ENCODE measurements at places on chromosomes 13 and 19.

DNA sequence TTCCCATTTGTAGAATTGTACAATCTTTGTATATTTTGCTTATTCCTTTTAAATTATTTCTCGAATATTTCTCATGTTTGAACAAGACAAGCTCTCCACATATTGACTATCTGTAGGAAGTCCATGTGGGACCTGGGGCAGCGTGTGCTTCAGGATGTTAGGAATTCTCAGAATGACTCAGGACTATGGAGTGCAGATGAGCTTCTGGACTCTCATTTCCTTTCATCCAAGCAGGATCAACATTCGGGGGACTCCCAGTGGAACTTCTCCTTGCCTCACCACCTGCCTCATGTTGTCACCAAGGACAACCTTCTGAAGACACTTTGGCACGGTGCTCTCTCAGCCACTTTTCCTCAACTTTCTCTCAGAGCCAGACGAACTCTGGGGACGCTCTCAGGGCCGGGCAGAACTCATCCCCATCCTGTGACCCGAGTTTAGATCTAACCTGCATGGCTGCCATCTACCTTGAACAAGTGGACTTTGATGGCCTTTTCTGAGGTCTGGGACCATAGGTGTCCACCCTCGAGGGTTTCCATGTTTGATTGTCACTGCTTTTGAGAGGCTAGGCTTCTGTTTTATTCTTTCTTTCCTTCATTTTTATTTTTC lies 441.7 kb downstream of the IRS2 start:
- DNase-seq: no peak

DNA sequence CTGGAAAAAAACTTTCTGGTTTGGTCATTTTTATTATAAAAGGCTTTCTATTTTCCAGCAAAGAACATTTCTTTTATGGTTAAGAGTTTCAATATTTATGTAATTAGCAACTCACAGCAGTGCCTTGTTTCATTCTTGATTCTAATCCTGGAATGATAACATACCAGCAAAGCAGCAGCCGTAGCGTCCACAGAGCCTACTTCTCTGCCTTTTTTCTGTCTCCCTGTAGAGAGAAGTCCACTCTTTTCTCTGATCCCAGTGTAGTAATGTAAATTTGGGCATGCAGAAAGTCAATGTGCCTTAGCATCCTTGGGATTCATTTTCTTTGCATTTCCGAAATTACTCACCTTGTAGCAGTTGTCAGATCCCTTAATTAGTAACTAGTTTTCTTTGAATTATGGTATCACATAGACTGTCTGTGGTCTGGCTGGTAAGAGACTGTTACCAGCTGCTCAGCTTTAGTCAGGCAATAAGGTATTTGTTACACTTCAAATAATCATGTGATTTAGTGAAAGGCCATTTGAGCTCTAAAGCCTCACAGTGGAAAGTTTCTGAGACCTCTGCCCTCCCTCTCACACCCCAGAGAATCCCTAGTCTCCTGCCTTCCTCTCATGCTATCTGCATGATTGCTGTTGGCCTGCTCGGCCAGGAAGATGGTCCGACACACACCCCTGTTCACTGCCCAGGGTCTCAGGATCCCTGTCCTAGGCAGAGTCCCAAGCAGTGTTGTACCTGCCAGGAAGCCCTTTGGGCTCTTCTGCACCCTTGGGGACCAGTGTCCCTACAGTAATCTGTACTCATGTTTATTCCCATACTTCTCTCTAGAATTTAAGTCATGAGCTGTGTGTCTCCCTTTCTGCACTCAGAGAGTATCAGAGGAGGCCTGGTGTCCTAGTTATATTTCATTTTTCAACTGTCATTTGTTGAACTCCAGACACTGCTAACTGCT lies 86.3 kb downstream of the LRCH1 start:
- DNase-seq: no peak

- peak; percentile 7 for DNase-seq
Observed at GRCh38 chr13:97113231-97114001, 108.7 kb upstream of the MBNL2 start.

GRCh38 chr19:53916004-53916403 lies 6.9 kb downstream of the CACNG7 start:
- DNase-seq: no peak

DNA sequence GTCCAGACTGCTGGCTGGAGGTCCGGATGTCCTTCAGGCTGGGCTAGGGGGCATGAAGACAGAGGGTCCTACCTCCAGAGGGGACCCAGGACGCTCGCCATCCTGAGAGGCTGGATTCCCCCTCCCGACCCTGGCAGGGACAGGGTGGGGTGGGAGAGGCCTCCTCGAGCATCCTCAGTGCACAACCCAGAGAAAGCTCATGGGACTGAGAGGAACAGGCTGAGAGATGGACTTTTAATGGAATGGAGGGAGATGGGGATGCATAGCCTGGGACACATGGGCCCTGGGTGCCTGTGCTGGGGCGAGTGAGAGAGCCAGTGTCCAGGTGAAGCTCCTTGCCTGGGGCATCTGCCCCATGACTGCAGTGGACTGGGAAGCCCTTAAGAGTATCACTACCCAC lies 3.1 kb downstream of the ACTL9 start:
- DNase-seq: no peak

DNA sequence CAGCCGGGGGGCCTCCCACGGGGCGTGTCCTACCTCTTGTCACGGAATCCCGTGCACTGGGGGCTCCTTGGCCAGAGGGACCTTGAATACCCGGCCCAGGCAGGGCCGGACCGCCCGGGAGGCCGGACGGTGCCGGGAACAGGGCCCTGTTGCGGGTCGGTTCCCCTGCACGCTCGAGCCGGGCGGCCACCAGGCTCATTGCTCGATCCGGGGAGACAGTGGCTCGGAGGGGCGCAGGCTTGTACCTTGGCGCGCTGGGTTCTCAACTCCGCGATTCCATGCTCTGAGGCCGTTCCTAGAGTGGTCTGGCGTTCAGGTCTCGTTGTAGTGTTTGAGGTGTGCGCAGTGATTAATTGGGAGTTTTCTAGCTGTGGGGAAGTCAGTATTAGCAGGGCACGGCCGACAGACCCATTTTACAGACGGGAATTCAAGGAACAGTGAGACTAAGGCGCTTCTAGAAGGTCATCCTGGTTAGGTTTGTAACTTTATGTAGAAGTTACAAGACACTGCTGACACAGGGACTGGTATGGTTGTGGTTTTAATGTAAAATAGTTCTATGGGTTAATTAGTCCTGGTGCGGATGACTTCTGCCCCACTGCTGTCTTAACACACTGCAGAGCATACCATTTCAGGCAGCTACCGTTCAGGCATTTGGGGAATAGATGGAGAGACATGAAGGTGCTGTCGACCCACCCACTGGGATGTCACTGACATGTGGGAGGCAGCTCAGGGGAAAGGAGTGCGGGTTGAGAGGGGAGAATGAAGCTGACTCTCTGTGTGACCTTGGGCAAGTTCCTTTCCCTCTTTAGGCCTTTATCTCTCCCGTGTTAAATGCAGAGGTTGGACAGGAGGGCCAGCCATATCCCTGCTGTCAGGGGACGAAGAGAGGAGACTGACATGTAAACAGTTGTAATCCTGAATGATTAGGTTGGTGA lies 592 bp downstream of the CLPTM1 start:
- DNase-seq: peak; percentile 35

DNA sequence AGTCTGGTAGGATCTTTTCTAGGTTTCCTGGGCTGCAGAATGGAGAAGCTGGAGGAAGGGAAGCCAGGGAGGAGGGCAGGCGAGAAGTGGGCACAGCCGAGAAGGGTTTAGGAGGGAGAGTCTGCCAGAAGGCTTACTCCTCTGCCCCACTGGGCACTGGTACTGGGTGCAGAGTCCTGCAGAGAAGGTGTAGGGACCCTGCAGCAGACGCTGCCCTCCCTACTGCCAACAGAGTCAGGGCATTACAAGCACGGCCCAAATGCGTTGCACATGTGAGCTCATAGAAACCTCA lies 726 bp upstream of the PEPD start:
- no peak for DNase-seq

- DNase-seq: peak; percentile 12
Observed at GRCh38 chr13:113216254-113217048, 7.0 kb downstream of the CUL4A start.

DNA sequence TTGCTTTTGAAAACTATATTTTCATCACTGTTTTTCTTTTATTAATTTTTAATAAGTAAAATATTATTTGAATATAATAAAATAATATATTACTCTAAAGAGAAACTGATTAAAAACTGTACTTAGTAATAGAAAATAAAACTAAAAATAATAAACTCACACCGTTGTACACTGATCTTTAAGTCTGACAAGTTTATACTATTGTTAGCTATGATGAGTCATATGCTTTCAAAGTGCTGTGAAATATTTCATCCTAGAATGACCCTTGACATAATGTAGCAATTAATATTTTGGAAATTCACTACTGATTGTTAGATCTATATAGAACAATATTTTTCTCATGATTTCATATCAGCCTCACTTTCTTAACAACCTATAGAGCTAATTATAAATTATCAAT lies 1040.6 kb upstream of the SPRY2 start:
- no peak for DNase-seq

DNA sequence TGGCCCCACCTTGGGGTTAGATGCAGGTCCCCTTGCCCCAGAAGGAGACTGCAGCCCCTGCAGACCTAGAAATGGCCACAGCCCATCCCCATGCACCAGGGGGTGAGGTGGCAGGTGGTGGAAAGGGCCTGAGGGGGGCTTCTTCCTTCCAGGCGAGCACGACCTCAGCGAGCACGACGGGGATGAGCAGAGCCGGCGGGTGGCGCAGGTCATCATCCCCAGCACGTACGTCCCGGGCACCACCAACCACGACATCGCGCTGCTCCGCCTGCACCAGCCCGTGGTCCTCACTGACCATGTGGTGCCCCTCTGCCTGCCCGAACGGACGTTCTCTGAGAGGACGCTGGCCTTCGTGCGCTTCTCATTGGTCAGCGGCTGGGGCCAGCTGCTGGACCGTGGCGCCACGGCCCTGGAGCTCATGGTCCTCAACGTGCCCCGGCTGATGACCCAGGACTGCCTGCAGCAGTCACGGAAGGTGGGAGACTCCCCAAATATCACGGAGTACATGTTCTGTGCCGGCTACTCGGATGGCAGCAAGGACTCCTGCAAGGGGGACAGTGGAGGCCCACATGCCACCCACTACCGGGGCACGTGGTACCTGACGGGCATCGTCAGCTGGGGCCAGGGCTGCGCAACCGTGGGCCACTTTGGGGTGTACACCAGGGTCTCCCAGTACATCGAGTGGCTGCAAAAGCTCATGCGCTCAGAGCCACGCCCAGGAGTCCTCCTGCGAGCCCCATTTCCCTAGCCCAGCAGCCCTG lies 4.2 kb upstream of the F10 start:
- DNase-seq: no peak

DNA sequence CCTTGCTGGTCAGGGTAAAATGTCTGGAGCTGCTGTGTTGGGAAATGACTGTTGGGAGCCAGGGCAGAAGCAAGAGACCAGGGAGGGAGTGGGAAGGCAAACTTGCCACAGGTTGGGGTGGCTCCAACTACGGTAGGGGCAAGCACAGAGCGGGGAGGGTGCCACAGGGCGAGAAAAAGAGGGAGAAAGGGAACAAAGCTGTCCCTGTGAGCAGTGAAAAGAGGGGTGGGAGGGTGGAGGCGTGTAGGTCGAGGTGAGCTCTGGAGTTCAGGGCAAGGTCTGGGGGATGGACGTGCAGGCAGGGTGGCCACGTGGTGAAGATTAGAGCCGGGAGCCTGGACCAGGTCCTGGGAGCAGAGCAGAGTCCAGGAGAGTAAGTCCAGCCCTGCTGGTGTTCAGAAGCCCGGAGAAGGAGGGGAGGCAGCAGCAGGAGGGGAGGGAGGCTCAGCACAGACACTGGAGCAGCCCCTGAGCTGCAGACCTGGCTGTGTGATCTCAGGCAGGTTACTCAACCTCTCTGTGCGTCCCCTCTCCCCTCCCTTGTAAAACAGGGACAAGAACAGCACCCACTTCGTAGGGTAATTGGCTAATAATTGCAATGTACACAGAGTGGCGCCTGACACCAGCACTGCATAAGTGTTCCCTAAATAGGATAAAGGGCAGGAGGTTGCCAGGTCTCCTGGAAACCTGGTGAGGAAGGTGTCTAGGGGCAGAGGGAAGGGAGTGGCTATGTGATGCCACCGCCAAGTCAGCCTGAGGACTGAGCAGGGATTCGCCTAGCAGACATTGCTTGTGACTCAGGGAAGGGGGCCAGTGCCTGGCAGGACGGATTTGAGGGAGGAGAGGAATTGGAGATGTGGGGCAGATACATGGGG lies 3.2 kb upstream of the POLR2E start:
- DNase-seq: no peak

DNA sequence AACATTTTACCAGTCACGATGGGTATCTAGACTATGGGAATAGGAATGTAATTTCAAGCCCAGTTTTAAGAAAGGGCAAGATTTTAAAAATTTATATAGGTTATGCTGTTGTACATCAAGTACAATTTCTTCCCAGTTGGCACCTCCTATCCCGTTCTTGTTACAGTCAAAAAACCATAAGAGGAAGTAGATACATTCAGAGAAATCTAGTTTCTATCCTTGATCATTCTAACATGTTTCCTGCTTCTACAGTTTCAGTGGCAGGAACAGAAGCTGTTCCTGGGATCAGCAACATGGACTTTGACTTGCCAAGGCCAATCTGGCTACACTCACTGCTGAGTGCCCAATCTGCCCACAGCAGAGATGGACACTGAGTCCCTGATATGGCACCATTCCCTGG lies 14.7 kb upstream of the FPR3 start:
- no peak for DNase-seq

DNA sequence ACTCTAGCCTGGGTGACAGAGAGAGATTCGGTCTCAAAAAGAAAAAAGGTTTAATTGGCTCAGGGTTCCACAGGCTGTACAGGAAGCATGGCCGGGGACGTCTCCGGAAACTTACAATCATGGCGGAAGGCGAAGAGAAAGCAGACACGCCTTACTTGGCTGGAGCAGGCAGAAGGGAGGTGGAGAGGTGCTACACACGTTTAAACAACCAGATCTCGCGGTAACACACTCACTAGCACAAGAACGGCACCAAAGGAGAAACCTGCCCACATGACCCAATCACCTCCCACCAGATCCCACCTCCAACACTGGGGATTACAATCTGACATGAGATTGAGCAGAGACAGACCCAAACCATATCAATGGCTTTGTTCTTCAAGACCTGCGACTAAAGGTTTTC lies 12.8 kb downstream of the CASP14 start:
- no peak for DNase-seq

- peak; percentile 11 for DNase-seq
Observed at GRCh38 chr13:102399791-102400674, 1.8 kb downstream of the FGF14 start.

DNA sequence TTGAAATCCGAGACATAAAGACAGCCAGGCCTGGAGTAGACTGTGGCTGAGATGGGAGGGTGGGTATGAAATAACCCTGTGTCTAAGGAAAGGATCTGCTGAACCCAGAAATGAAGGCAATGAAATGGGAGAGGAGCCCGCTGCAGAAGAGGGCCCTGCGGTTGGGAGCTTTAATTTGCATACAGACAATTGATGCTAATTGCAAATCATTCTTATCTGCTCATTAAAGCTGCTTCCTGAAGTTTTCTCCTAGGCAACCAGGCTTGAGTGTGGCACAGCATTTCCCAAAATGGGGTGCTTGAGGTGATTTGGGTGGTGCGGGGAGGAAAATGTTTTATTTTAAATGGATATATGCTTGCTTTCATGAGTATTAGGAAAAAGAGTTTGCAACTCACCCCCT lies 55.4 kb downstream of the DPF1 start:
- no peak for DNase-seq
